ENCODE measurements at places on chromosomes 1 and 21.

DNA sequence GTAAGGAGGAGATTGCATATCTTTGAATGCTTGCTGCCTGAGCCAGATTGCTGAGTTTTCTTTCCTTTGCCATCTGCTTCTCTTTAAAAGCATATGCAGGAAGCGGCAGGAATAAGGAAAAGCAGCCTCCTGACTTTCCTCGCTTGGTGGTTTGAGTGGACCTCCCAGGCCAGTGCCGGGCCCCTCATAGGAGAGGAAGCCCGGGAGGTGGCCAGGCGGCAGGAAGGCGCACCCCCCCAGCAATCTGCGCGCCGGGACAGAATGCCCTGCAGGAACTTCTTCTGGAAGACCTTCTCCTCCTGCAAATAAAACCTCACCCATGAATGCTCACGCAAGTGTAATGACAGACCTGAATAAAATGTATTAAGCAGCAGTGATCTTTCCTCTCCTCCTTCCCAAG is 1.5 kb downstream of the CORT start:
- DNase-seq: no peak

DNA sequence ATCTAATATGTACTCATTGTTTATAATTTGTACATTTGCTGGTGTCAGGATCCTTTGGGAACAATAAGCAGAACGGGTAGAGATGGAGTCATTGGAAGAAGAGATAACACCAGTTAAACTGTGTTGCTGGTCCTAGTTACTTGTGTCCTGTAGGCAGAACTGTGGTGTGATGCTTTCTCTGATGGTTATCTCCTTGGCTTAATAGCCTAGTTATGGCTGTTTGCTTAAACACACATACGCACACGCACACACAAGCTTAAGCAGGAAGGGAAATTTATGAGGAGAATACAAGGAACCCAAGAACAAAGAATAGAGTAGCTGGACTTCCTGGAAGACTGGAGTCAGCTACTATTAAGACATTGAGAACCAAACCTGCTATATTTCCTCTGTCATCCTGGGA is 5.7 kb upstream of the PKN2 start:
- no peak for DNase-seq

- DNase-seq: no peak
These were observed 552.5 kb downstream of the DPYD start for GRCh38 chr1:97368296-97368695.

- no peak for DNase-seq
These were observed at the start of gene BTBD19 for GRCh38 chr1:44808063-44808937. Gene BTBD19 (plus strand): TSS chr1:44808523. CDS start chr1:44808821, 298 bp downstream.

DNA sequence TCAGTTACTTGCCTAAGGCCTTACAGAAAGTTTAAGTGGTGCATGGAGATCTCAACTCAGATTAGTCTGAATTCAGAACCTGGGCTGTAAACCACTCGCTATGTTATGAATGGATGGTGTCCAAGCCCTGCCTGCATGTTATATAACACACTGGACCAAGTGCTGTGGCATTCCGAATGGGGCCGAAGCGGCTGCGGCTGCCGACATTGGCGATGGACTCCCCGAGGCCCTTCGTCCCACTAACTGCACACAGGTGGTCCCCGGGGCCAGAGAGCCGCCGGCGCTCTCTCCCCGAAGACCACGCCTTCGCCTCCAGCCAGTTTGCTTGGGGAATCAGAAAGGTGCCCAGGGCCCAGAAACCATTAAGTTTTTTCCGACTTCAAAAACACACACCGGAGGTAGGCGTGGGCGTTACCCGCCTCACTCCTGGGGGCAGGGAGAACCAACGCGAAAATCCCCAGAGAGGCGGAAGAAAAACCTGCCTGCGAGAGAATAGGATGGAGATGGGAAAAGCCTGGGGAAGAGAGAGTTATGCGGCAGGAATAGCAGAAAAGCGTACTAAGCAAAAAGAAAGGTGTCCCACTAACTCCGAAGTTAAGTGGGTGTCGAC is 579 bp upstream of the TENT5C start:
- DNase-seq: no peak

GRCh38 chr1:50348449-50349241 is 74.6 kb downstream of the DMRTA2 start:
- peak; percentile 24 for DNase-seq

DNA sequence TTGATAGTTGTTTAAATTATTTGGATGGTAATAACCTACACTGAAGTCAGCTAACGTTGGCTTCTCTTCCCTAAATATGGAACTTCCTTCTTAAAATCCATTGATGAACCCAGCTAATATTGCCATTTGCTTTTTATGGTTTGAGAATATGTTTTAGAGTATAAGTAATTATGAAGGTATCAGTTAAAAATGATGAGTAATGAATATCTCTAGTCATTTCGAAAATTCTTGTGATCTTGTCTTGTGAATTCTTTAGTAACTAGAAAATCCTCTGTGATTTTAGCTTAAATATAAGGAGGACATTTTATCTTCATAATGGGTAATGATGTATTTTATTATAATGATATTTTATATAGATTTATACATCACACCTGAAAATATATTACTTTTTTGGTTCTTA is 50.5 kb downstream of the ADGRL2 start:
- DNase-seq: no peak

DNA sequence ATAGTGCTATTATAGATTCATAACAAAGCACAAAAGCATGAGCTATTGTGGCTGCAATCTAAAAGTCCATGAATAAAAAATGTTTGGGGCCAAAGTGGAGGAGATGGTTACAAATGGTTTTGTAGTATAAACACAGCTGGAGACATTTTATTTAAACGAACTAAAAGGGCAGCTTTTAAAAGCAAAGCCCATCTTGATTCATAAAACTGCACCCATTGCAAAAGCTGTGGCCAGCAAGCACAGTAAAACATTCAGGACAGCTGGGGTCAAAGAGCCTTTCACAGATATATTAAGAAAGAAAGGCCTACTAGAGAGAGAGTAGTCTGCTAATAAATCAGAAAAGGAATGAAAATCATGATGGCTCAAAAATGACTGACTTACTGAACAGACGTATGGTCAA is 520.8 kb downstream of the NUF2 start:
- DNase-seq: peak; percentile 54

DNA sequence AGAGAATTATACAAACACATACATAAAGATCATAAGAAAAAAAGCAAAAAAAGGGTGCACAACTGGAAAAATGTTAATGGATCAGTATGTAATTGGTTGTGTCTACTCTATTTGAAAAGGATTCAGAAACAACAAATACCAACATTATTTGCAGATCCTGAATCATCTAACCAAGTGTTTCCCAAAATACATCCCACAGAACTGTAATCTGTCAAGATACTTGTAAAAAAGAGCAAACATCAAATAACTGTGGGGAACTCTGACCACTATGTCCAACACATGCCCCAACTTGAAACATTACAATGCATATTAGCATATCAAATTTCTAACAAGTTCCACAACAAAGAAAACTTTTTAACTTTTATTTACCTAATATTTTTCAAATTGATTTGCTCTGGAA is 22.6 kb downstream of the ANKRD13C start:
- no peak for DNase-seq

- DNase-seq: no peak
These were observed 71.6 kb downstream of the PLEKHA6 start for GRCh38 chr1:204288021-204288588.

DNA sequence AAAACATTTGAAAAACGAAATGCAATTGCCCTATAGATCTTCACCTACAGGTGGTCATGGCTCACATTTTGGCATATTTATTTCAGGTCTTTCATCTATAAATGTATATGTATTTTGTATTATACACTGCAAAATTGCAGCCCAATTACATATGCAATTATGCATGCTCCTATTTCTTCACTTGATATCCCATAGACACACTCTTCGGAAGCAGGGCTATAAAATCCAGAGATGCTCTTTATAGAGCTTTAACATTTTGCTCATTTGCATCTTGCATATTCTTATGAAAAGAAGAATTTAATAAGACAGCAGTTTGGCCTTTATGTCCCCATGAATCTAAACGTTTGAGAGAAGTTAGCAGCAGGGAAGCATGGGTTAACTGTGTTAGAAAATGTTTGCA is 44.7 kb upstream of the PALMD start:
- DNase-seq: no peak

GRCh38 chr1:116667575-116668105 is at the start of gene IGSF3:
Gene IGSF3 (minus strand): TSS chr1:116667733. CDS start chr1:116666326, 1,407 bp downstream.
- no peak for DNase-seq

- DNase-seq: no peak
These were observed at the start of gene NUDT17 for GRCh38 chr1:145845514-145846161. Gene NUDT17 (plus strand): TSS chr1:145845630. CDS start chr1:145845641, 11 bp downstream.

Data from AG09309 (cell line).